Right kidney (tissue), 9 donors: ENCODE measurements at places on chromosomes 6 and 20.

GRCh38 chr6:127933852-127934840 is 33.3 kb upstream of the THEMIS start:
- DNase-seq = no peak

DNA sequence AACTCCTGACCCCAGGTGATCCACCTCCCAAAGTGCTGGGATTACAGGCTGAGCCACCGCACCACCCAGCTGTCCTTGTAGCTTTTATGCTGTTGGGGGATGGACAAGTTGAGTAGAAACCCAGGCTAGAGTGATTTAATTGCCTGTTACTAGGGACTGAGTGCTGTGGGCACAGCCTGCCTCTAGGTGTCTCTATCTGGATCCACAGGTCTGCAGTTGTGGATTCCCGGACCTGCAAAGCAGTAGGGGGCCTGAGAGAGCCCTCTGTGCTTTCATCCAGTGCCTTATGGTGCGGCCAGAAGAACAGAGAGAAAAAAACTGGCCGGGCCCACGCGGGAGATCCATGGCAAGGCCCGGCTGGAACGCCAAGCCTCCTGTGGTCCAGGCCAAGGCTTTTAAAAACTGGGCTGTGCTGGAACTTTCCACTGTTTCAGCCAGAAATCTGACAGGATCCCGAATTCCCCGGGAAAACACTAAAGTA is 5.2 kb downstream of the SIRPA start:
- peak; percentile 42 for DNase-seq

GRCh38 chr6:36780442-36781177 is 58.6 kb downstream of the CPNE5 start:
- no peak for DNase-seq

GRCh38 chr6:167130008-167130677 is 7.2 kb downstream of the CCR6 start:
- no peak for DNase-seq

DNA sequence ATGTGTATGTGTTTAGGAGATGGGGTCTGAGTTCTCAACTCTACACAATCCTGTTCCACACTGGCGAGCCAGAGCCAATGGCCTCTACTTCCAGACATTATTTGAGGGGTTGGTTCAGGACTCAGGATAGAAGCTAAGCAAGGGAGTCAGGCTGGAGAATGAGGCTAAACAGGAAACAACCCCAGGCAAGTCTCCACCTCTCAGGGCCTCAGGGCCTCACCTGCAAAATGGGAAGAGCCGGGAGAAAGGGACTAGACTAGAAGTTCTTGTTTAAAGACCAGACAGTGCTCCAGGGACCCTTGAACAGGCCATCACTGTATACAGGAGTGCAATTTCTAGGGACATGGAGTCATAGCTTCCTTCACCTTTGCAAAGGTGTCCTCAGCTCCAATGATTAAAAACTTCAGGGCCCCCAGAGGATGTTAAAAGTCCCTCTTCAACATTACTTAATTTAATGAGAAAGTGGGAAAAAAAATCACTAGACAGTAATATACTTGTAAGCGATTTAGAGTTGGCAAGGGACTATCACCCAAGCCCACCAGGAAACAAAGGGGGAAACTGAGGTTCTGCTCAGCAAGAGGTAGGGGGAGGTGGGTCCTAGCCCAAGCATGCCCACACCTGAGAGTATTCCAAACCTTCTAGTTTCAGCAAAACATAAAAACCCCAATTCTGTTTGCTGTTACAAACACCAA is 41.7 kb downstream of the ZMYND8 start:
- no peak for DNase-seq

- no peak for DNase-seq
Measured at GRCh38 chr6:35795453-35796071, 1.6 kb downstream of the CLPS start.

DNA sequence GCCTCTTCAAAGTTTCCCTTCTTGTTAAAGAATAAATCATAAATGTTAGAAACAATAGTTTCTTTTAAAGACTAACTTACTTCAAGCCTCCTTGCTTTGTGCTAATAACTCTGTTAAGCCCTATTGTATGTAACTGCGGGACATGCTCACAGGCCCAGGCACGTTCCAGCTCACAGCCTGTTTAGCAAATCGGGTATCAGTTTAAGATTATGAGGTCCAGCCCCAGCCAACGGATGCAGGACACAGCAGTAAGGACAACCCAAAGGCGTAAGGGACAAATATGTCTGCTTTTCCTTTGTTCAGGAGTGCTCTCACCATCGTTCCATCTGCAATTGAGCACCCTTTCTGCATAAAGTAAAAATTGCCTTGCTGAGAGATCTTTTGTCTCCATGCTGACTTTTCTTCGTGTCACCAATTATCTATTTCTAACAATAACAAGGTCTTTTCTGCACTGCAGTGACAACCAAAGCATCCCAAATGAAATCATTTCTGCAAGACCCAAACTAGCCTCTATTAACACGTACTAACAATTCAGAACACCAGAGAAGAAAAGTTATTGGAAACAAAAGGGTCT is 1.4 kb downstream of the C6orf52 start:
- DNase-seq = no peak

GRCh38 chr6:156727715-156728385 is 49.3 kb upstream of the ARID1B start:
- no peak for DNase-seq

- no peak for DNase-seq
Measured at GRCh38 chr20:58712151-58712791, 19.7 kb downstream of the NPEPL1 start.

GRCh38 chr20:3402453-3402852 is 5.0 kb downstream of the DNAAF9 start:
- DNase-seq = no peak

- no peak for DNase-seq
Measured at GRCh38 chr20:24943196-24943595, 5.9 kb upstream of the CST7 start.

GRCh38 chr6:132788658-132789395 is 9.6 kb downstream of the SLC18B1 start:
- DNase-seq = no peak

- DNase-seq = peak; percentile 47
Measured at GRCh38 chr6:154410619-154411072, 54.0 kb upstream of the IPCEF1 start.

DNA sequence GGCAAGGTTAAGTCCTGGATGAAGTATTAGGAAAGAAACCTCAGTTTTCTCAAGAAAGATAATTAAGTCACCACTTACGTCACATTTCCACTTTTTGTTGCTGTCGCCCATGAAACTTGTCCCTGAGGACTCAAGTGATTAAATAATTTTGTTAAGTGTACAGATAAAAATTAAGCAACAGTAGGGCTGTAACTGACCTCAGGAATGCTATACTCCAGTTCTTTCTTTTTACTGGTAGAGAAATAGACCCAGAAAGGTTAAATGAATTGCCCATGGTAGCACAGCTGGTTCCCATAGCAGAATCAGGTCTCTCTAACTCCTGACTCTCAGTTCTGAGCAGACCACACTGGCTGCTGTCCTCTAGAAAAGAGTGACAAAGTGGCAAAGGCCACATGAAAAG is 54.5 kb downstream of the CLIC5 start:
- DNase-seq = no peak

DNA sequence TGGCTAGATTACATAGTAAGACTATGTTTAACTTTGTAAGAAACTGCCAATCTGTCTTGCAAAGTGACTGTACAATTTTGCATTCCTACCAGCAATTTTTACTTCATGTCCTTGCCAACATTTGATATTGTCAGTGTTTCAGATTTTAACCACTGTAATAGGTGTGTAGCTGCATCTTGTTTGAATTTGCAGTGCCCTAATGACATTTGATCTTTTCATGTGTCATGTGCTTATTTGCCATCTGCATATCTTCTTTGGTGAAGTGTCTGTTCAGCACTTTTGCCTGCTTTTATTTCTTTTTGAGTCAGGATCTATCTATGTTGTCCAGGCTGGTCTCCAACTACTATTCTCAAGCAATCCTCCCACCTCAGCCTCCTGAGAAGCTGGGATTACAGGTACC is 2.4 kb upstream of the PRPH2 start:
- no peak for DNase-seq

GRCh38 chr20:25567286-25567685 is 18.0 kb downstream of the NINL start:
- no peak for DNase-seq

GRCh38 chr20:37530696-37531095 is 3.0 kb upstream of the BLCAP start:
- no peak for DNase-seq

GRCh38 chr6:143293523-143293922 is 157.0 kb downstream of the ADAT2 start:
- no peak for DNase-seq

DNA sequence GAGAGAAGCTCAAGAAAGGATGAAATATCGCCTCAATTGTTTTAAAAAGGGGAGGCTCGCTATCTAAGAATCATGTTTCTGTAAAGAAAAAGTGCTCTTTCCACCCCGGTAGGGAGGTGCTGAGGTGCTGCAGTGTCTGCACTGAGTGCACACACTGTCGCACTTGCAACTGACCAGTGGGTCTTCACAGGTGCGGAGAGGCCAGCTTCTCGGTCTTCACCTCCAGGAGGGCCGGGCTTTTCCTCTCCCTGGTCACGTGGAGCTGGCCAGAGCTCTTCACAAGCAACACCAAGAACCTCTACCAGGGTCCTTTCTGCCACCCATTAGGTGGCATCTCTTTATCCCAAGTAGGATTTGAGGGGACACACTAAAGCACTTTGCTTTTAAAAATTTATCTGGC is 27.8 kb upstream of the TCFL5 start:
- DNase-seq = no peak
